ENCODE measurements at places on chromosomes 5 and 9.

GRCh38 chr9:90112788-90113187, 508.0 kb downstream of the GADD45G start:
- DNase-seq = no peak

DNA sequence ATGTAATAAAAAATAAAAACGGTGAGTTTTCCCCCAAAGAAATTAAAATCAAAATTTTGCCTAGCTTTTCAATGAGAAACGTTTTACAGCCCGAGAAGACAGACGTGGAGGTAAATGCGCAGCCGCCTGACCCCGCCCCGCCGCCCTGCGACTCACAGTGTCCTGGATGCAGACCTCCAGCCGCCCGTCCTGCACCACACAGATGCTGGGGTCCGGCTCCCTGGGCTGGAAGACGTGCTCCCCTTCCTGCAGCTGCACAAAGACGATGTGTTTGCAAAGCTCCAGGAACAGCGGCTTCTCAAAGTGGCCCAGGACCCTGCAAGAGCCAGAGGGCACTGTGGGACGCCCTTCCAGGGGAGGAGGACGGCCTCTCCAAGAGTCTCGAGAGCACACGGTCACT, 7.7 kb downstream of the PNPLA7 start:
- DNase-seq = no peak

DNA sequence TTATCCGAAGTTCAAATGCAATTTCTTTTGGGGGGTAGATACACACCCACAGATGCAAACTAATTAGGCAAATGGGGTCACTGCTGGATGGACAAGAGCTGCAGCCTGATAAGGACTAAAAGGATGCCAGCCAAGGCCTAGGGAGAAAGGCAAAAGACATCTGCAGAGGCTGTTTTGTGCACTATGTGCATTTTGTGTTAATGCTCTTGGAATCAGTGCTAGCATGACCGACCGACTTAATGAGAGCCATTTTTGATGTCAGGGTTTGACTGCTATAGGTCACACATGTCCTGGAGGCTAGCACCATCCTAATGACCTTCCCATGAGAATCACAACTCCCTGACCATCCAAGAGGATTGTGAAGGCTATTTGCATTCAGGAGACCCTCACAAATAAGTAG, 34.6 kb downstream of the PLAC8L1 start:
- no peak for DNase-seq

GRCh38 chr9:20524776-20525175, 97.5 kb downstream of the MLLT3 start:
- no peak for DNase-seq

Measured in suppressor macrophage treated with lipopolysaccharide for 4 hours (primary cell).